ENCODE measurements at places on chromosomes 2 and 18.

DNA sequence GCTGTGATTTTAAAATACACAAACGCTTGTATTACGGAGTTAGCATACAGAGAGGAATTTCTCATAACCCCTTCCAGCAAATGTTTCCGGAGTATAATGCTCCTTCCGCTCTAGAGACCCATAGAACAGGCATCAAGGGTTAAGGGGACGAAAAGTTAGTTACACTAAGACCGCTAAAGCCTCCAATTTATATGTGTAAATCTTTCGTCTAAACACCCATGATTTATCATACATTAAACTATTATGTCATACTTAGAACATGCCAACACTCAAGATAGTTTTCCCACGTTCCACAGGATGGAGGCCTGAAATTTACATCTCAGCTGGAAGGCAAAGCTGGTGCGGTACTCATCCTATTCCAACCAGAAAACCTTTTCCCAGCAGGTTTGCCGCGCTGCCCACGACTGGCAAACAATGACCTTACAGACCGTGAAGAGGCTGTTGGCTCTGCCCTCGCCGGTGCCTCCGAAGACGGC is 650 bp downstream of the ORMDL1 start:
- DNase-seq = no peak

DNA sequence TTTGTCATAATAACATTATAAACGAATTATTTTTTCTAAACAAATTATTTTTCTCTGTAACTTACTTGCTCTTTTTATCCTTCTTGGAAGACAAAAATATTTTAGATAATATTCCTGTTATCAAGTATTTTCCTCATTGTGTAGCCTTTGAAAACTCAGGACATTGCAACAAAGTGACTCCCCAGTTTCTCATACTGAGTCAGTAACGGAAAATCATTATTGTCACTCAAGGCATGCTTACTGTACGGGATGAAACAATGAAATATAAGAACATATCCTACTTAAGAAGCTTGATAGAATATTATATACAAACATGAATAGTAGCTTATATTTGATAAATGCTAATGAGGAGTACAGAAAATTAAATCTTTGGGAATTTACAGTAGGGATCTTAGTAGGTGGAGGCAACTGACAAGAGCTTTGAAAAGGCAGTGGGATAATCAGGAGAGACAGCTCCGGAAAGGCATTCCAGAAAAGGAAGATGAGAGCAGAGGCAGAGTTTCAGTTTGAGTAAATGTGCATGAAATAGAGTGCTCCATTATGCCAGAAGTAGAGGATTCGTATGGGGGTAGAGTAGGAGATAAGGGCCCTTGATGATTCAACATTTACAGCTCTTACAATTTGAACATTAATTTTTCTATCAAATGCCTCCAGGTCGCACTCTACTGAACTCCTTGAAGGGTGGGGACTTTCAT is 14.0 kb upstream of the YES1 start:
- DNase-seq = no peak

DNA sequence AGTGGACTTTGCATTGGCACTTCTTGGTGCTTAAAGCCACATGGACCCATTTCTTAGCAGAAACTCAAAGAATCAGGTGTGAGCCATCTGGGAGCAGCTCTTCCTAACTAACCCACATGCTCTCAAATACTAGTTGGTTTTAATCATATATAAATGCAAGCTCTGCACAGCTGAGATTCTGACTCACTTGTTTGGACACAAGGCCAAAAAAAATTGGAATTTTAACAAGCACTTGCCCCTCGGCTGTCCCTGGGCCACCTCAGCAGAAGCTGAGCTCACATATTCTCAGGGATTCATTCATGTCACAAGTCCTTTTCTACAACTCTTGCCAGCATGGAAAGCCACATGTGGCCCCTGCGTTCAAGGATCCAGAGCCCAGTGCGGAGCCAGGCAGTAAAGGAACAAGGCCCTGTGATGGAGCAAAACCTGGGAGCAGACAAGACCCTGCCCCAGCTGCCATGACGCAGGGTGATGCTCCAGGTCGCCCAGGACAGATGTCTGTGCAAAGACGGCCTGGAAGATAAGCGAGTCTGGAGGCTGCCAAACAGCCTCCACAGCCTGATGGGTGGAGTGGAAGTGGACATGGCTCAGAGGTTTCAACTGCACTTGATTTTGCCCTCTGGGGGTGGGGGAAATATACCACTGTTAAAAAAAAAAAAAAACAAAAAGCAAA is 266.5 kb downstream of the EIPR1 start:
- no peak for DNase-seq

DNA sequence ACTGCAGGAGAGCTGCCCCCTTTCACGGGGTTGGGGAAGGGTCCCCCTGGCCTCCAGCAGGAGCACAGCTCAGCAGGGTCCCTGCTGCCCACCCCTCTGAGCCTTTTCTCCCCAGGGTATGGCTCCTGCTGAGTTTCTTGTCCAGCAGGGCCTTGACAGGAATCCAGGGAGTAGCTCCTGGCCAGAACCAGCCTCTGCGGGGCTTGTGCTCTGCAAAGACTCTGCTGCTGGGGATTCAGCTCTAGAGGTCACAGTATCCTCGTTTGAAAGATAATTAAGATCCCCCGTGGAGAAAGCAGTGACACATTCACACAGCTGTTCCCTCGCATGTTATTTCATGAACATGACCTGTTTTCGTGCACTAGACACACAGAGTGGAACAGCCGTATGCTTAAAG is 21.2 kb downstream of the FOSL2 start:
- DNase-seq = no peak

DNA sequence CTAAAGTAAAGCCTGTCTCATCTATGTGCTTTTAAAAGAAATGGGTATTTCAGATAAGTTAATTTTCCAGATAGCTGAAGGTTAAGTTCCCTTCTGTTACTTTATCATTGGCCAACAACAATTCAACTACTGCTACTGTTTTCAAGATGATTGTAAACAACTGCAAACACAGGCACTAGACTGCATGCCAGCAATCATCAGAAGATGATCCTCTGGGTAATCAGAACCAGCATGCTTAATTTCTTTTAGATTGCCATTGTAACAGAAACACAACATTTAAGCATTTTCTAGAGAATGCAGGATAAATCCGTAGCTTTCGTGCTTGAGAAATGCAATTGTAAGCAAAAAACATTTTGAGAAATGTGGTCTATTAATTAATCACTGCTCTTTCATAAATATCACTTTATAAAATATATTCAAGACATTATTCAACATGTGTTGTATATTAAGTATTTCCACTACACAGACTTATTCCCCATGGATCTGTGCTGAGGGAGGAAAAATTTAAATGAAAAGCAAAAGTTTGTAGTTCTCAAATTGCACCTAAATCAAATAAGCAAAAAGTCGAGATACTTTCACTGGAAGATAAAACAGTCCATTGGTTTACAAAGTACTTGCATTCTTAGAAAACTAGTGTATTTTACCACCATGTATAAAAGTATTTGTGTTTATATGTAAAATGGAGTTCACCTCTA is 133.7 kb downstream of the ATL2 start:
- no peak for DNase-seq

DNA sequence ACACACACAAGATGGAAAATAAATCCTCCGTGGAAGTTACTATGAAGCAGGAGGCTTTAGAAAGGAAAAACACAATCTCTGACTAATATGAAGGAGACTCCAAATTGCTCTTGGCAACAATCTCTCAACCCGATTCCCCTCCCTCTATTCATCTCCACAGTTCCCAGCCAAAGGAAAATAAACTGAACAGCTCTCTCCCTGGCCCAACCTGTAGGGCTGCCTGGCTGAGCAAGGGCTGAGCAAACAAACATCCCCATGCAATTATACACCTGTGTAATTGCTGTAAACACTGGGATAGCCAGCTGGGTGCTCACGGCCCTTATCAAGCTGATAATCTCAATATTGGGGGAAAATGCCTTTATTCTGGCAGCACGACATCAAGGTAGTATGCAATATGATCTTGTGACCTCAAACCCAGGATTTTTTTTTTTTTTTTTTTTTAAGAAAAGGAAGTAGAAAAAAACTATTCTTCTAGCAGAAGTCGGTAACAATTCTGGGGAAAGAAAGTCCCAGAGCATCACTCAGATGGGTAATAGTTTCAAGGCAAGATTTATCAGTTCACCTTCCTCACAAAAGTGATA is 203.3 kb upstream of the SMAD2 start:
- peak; percentile 47 for DNase-seq

DNA sequence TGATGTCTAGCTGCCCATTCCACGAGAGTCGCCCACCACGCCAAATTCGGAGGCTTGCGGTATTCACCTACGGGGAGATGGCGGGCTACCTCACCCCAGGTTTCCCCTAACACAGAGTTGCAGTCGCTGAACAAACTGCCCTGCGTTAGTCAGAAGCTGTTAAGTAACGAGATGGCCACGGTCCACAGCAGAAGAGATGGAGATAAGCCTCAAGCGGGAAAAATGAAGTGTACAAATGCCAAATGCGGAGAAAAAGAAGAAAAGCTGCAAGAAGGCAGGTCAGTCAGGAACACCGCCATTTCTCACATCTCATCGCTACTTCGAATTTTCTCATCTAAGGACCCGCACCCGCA is 425 bp downstream of the ASB3 start:
- no peak for DNase-seq

DNA sequence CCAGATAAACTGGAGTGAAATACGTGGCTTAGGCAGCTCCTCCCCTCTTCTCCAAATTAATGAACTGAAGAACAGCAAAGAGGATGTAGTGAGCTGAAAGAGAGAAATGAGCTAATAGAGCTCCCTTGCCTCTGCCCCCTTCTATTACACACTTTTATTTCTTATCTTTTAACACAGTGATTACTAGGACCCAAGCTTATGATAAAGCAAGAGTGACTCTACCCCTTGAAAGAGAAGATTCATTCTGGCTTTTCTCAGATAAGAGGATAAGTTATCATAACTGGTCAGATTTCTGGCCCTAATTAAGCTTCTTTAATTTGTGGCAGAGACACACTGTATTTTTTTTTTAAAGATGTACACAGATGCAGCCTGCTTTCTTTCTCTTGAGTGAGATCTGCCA is 102.2 kb downstream of the MSTN start:
- no peak for DNase-seq

DNA sequence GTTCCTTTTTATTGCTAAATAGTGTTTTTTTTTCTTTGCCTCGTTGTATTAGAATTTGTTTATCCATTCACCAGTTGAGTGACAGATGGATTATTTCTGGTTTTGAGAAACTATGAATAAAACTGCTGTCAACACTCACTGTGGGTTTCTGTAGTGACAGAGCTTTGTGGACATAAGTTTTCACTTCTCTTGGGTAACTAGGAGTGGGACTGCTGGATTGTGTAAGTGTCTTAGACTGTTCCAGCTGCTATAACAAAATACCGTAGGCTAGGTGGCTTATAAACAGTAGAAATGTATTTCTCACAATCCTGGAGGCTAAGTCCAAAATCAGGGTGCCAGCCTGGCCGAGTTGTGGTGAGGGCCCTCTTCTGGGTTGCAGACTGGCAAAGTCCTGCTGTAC is 71.9 kb downstream of the TNFRSF11A start:
- no peak for DNase-seq

DNA sequence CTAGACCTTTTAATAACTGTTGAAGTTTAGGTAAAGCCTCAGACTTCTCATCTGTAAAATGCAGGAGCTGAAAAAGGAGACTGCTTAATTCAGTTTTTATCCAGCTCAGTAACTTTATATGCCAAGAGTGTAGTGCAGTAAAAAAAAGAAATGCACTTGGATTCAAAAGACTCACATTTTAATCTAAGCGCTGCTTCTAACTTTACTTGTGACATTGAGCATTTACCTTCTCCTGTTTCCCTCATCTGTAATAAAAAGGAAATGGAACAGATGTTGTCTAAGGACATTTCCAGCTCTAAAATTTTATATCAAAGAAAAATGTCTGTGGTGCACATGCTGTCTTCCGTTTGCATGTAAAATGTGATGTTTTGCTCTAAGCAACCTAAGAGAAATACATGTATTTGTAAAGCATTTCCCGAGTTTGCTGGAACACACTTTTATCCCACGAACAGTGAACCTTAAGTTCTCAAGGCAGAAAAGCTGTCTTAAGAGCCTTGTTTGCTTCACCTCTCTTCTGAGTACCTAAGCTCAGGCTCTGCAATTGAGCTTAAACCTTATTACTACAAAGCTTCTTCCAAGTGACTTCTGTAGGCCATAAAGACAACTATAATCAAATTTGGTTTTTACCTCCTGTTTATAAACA is 24.2 kb upstream of the TANK start:
- no peak for DNase-seq

DNA sequence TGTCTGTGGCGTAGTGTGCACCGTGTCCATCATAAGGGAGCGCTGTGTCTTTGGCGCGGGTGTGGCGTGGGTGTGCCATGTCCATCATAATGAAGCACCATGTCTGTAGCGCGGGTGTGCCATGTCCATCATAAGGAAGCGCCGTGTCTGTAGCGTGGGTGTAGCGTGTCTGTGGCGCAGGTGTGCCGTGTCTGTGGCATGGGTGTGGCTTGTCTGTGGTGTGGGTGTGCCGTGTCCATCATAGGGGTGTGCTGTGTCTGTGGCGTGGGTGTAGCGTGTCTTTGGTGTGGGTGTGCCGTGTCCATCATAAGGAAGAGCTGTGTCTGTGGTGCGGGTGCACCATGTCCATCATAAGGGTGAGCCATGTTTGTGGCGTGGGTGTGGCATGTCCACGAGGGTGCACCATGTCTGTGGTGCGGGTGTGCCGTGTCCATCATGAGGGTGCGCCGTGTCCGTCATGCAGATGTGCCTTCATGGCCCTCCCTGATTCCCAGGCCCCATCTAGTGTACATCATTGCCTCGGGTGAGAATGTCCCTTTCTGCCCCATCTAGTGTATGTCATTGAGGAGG is 275.0 kb downstream of the GBX2 start:
- no peak for DNase-seq

DNA sequence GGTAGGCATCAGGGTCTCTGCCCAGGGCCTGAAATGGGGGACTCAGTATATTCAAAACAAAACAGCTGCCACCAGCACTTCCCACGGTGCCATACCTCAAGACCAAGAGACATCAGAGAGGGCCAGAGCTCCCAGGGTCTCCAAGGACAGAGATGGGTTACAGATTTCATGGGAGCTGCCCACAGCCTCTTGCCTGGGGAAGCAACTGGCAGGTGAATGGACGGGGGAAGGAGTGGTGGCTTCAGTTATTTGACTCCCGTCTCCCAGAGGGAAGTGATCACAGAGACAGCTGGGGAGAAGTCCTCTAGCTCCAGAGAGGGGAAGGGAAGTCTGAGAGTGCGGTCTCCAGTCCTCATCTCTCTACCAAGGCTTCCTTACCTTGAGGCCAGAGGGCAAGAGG is 15.8 kb upstream of the SFXN5 start:
- DNase-seq = no peak

- no peak for DNase-seq
These were observed 49.5 kb upstream of the ACAA2 start for GRCh38 chr18:49862656-49863385.

DNA sequence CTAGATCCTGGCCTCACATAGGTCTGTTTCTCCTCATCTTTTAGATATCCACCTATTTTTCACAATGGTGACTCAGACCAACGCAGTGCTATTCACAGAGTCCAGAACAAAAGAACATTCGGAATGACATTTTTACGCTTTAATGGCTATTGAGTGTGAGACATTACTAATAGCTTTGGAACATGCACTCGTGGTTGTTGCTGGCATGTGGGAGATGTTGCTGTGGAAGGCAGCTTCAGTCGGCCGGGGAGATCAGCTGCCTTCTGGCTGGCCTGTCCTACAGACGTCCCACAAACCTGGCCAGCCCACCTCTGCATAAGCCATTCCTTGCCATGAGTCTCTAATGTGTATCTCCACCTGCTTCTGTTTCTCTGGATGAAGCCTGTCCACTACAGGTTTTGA is 3.4 kb downstream of the MBP start:
- DNase-seq = no peak

GRCh38 chr18:31791817-31792579 is 31.3 kb upstream of the SLC25A52 start:
- DNase-seq = no peak
